ENCODE measurements at places on chromosomes 7 and 10.

- no peak for DNase-seq
Observed at GRCh38 chr10:78420946-78421735, 387.5 kb downstream of the RPS24 start.

DNA sequence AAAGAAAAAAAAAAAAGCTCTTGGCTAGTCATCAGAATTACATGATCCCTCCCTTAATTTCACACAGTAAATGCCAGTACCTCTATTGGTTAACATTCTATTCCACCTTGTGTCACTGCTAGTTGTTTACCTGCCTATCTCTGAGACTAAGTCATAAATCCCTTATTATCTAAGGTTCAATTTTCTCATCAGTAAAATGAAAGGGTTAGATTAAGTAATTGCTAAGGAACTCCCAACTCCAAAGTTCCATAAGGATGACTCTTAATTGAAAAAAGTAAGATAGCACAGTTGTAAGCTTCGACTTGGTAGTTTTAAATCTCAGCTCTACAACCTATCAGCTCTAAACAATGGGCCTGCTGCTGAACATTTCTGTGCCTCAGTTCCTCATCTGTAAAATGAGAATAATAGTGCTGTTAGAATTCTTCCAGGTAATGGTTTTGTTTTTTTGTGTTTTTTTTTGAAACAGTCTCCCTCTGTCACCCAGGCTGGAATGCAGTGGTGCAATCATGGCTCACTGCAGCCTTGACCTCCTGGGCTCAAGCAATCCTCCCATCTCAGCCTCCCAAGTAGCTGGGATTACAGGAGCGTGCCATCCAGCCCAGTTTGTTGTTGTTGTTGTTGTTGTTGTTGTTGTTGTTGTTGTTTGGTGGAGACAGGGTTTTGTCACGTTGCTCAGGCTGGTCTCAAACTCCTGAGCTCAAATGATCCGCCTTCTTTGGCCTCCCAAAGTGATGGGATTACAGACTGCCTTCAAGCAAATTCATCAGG lies 35.6 kb downstream of the SRPK2 start:
- DNase-seq, result no peak

GRCh38 chr7:25897261-25897782 lies 254.7 kb upstream of the NFE2L3 start:
- DNase-seq, result no peak

DNA sequence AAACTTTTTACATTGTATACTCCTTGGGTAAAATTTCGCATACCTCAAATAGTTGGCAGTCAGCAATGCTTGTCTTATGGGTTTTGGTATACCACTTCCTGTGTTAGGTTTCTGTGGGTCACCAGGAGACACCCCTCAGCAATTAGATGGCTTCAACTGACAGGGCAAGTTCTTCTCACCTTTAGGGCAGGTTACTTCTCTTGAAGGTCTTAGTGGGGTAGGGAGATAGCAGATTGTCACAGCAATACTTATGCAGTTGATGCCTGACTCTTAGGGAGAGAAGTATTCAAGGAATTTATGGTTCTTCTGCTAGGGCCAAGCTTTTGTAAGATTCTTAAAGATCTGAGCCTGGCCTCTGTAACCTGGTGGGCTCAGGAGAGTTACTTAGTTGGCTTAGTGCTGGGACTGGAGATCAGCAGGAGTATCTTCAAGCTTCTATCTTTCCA lies 42.9 kb downstream of the MKLN1 start:
- DNase-seq, result peak; percentile 5

GRCh38 chr10:124145109-124145870 lies 51.9 kb upstream of the CHST15 start:
- DNase-seq, result no peak

- DNase-seq, result peak; percentile 16
Observed at GRCh38 chr7:39741942-39742623, 118.7 kb downstream of the RALA start.

DNA sequence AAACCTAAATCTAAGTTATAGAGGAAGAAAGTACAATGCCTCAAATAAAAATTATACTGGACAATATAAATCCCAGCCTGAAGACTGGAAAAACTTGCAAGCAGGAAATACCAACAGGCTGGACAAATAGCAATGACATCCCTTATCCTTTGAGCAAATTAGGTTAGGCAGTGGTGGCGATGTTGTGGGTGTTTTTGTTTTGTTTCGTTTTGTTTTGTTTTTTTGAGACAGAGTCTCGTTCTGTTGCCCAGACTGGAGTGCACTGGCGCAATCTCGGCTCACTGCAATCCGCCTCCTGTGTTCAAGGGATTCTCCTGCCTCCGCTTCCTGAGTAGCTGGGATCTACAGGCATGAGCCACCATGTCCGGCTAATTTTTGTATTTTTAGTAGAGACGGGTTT lies 57.3 kb upstream of the TES start:
- no peak for DNase-seq
